Aorta (tissue), 5 donors: ENCODE measurements at places on chromosomes 1 and 21. TPM values are rescaled to one million over a fixed set of nuclear protein-coding genes. Genes with fewer than 3 reads are reported as not detected.

DNA sequence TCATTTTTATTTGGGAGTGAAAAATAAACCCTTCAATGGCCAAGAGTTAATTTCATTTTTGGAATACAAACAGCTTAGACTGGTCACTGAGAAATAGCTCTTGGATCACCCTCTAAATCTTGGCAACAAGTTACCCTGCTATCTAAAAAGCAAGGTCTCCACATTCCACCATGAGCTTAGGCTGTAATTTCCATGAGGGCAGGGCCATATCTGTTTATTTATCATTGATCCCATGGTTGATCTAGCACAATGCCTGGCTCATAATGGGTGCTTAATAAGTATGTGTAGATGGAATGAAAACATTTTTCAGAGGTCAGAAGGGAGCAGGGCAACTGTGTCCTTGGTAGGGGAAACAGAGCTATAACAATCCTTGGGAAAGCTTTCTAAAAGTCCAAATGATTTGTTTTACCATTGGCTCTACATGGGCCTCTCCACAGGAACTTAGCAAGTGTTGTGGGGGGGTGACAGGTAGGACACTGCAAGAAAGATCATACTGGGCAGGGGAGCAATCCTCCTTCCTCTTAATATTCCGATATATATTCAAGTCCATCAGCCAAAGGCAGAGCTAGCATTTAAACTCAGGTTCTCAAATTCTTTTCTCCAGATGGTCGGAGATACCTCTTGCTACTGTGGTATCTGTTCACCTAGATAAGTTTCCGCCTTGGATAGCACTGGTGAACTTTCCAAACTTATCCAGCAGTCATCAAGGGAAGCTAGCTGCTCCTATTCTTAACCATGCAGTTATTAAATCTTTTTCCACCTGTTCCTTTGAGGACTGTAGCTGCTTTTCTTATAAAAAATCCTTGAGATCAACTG lies 53.1 kb upstream of the PTCH2 start:
- H3K27me3 ChIP-seq, result no peaks in the 10 kb centered on the region
- H3K27ac ChIP-seq, result peak overlapping the region; percentile 14

DNA sequence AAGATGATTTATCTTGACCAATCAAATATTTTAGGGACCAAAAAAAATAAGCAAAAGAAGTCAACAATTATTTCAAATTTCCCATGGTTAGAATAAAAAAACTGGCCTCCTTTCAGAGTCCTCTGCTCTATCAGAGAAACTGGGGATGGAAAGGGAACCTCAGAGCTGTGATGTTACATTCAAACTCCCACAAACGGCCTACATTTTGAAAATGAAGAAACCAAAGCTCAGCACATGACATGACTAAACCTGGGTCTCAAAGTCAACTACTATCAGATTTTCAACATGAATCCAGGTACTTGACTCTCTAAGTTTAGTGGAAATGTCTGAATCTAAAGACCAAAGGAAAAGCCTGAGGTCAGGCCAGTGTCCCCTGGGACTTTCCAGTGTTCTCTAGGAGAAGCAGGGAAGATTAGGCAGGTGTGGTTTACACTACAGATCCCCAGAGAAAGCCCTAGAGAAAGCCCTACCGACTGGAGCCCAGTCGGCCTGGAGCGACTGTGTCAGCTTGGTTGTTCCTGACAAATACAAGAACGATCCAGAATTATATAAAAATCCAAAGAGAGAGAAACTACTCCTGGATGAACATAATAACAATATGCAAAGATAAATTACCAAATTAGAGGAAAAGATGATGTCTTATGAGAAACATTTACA lies 24.8 kb downstream of the JAK1 start:
- no peak overlapping the region for H3K27ac ChIP-seq
- no peaks in the 10 kb centered on the region for H3K36me3 ChIP-seq
- no peak overlapping the region for H3K4me3 ChIP-seq

DNA sequence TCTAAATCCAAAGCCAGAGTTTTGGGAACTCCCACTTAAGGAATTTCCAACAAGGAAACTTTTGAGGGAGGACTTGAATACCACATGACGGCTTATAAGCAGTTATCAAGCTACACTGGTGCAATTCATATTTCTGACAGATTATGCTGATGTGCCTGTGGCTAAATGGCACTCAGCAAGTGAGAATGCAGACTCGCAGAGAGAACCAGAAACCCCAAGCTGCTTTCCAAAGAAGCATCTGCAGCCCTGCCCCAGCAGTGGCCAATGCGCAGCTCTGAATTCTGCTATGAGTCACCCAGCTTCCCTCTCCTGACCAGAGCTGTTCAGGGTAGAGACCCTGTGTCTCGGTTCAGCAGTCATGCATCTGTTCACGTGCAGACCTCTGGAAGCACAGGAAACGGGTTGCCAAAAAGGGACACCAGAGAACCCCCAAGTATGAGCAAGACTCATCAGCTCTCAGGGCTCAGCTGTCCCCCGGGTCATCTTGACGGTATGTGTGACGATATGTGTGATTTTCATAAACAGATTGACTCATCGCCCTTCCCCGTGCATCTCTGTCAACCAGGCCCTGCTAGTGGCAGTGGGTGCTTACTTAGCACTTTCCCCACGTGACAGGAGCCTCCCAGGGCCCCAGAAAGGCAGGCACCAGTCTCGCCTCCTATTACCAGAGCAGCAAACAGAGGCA lies 76.3 kb downstream of the ITPKB start:
- peak; percentile 90 for DNase-seq
- peak overlapping the region; percentile 100 for H3K27ac ChIP-seq
- H3K36me3 ChIP-seq, result no peaks in the 10 kb centered on the region
- no peaks in the 10 kb centered on the region for H3K27me3 ChIP-seq
- peaks cover 5% of the 10 kb centered on the region for H3K4me1 ChIP-seq

DNA sequence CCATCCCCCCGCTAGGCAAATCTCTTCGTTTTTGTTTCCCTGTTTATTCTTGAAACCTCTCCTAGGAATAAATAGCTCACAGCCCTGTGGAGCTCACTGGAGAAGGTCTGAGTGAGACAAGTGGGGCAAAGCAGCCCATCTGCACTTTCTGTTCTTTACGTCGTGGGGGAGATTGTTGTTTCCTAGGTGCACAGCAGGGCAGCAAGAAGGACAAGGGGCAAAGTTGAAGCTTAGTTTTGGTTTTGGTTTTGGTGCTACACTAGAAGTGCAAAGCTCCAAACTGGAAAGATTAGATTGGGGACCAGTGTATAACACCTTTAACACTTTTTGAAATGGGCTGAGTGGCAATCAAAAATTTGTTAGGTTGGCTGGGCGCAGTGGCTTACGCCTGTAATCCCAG lies 76.6 kb downstream of the GPR88 start:
- no peak overlapping the region for H3K27ac ChIP-seq
- H3K4me3 ChIP-seq, result no peak overlapping the region
- H3K4me1 ChIP-seq, result peaks cover 2% of the 10 kb centered on the region
- no peaks in the 10 kb centered on the region for H3K36me3 ChIP-seq

- no peak overlapping the region for H3K4me3 ChIP-seq
- DNase-seq, result no peak
- no peak overlapping the region for H3K27ac ChIP-seq
- H3K36me3 ChIP-seq, result no peaks in the 10 kb centered on the region
- H3K4me1 ChIP-seq, result no peaks in the 10 kb centered on the region
Measured at GRCh38 chr1:7046314-7046713, 261.1 kb downstream of the CAMTA1 start.

Gene SRGAP2
- 117 TPM for total RNA-seq

Gene ZNF648
- not detected for total RNA-seq

Gene KIF14
- total RNA-seq, result 0.23 TPM

Gene LCK
- 4.6 TPM for total RNA-seq

Gene FOXD2
- 2.7 TPM for total RNA-seq
